HepG2 (cell line): ENCODE measurements at places on chromosomes 1 and 21. TPM values are rescaled to one million over a fixed set of nuclear protein-coding genes. Genes with fewer than 3 reads are reported as not detected.

Gene CATSPERE
- total RNA-seq: 0.15 and 0.51 TPM in 2 replicates

Gene CD1B
- not detected in 2 replicates for total RNA-seq

Gene FAM72D
- total RNA-seq: 3.7 and 5.2 TPM in 2 replicates

DNA sequence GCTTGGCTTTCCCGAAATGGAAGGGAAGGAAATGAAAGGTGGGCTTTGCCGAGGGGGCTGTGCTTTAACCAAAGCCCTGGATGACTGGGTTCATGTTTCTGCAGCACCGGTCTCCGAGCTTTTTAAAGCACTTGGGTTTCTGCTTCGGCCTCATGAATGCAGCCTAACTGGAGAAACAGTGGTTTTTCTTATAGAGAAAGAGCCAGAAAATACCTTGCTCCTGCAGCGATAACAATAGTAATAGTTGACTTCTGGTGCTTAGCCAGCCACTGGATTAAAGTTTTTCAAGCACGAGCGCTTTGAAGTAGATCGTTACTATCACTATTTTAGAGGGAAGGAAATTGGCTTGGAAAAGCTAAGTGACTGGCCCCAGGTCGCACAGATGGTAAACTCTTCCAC lies 500 bp upstream of the DOCK7 start:
- DNase-seq: peak; percentile 4
- H3K27ac ChIP-seq: peak overlapping the region; percentile 89
- peak overlapping the region; percentile 100 for H3K4me3 ChIP-seq
- H3K36me3 ChIP-seq: peaks cover 3% of the 10 kb centered on the region; the same call in 1 of the 2 replicates
